ENCODE measurements at places on chromosomes 4 and X. TPM values are rescaled to one million over a fixed set of nuclear protein-coding genes. Genes with fewer than 3 reads are reported as not detected.

The SLC25A5 gene
- 323 TPM for total RNA-seq

The CXCL11 gene
- total RNA-seq: not detected

The HSPA4L gene
- 5.7 TPM for total RNA-seq

The NUP62CL gene
- 0.78 TPM for total RNA-seq

The POU3F4 gene
- not detected for total RNA-seq

The NHS gene
- 2.5 TPM for total RNA-seq

The RHOXF2 gene
- not detected for total RNA-seq

The CXCL1 gene
- 8.2 TPM for total RNA-seq

The PDLIM3 gene
- total RNA-seq: 24.4 TPM

The CT45A2 gene
- total RNA-seq: not detected

The EGFL6 gene
- 10.1 TPM for total RNA-seq

The ATP6AP1 gene
- 193 TPM for total RNA-seq

The RTL3 gene
- not detected for total RNA-seq

The DAPP1 gene
- total RNA-seq: 8.9 TPM

The CPE gene
- total RNA-seq: 63.6 TPM

The CPZ gene
- 6.7 TPM for total RNA-seq

The PCDH10 gene
- 0.41 TPM for total RNA-seq

The PRRG1 gene
- total RNA-seq: 16.3 TPM

The CTAG1A gene
- not detected for total RNA-seq

The FHDC1 gene
- total RNA-seq: 25.7 TPM

The CXCL8 gene
- 10.7 TPM for total RNA-seq

The NLGN3 gene
- 0.69 TPM for total RNA-seq

The P2RY10 gene
- 1.8 TPM for total RNA-seq

The SCML2 gene
- 0.81 TPM for total RNA-seq

The PDE5A gene
- 58.0 TPM for total RNA-seq

The RGN gene
- 15.4 TPM for total RNA-seq

The DCAF12L2 gene
- total RNA-seq: not detected

The MAGEA2 gene
- not detected for total RNA-seq

The GPM6B gene
- 37.1 TPM for total RNA-seq

The CFAP99 gene
- total RNA-seq: not detected

The TLR7 gene
- 3.1 TPM for total RNA-seq

The PDE6B gene
- total RNA-seq: 9.1 TPM

The GBA3 gene
- total RNA-seq: 0.26 TPM

The QRFPR gene
- 0.32 TPM for total RNA-seq

The FAT4 gene
- 17.9 TPM for total RNA-seq

The NFKB1 gene
- 48.8 TPM for total RNA-seq

All from upper lobe of right lung (tissue), 1 donor.